ENCODE measurements at places on chromosomes 3 and 15. TPM values are rescaled to one million over a fixed set of nuclear protein-coding genes. Genes with fewer than 3 reads are reported as not detected.

Gene GOLGA6L4
- 1.8 TPM for total RNA-seq

Gene TGM4
- not detected for total RNA-seq

Gene NPAP1
- total RNA-seq, result not detected

Gene RASGRF1
- total RNA-seq, result 0.09 TPM

Gene DPPA2
- not detected for total RNA-seq

Gene SUSD5
- total RNA-seq, result not detected

Measured in activated T-helper 2 cell treated with anti-CD3 and anti-CD28 coated beads, Interferon-gamma antibody, Interleukin-2, Interleukin-4, amounts not matched to agents 10 μg/mL and 5 μg/mL and 100 μg/mL, durations not matched to agents 14 hours and 24 hours and 36 hours (primary cell).